B cell (primary cell): ENCODE measurements at places on chromosomes 16 and 17. TPM values are rescaled to one million over a fixed set of nuclear protein-coding genes. Genes with fewer than 3 reads are reported as not detected.

NOD2 gene
- polyA plus RNA-seq = 1.2 TPM in 2 replicates

ABCA9 gene
- polyA plus RNA-seq = 0.03 and 0.06 TPM in 2 replicates

RTN4RL1 gene
- polyA plus RNA-seq = 0.03 TPM in 1 of 2 replicates, not detected in the other

KIF2B gene
- not detected in 2 replicates for polyA plus RNA-seq

TEKT5 gene
- 0.25 and 0.57 TPM in 2 replicates for polyA plus RNA-seq

IGFBP4 gene
- 4.6 and 14.4 TPM in 2 replicates for polyA plus RNA-seq
